ENCODE measurements at places on chromosomes 3 and 15.

GRCh38 chr3:169931747-169932520, 20.6 kb downstream of the SAMD7 start:
- no peak for DNase-seq

DNA sequence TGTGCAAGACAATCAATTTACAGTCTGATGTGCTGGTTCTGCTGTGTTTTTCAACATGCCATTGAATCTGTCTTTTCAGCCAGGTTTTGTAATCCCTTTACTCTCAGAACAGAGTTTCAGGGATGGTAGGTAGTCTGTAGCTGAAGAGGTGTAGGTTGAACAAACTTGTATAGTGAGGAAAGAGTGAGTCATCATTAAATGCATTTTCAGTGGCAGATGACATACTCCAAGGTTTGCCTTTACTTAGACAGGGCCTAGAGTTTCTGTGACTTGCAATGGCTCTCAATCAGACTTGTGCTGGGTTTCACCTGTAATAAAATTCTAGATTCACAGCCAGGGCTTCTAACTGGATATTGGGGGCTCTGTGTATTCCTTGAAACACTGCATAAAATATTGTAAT, 94.6 kb downstream of the CYP19A1 start:
- DNase-seq: no peak

- no peak for DNase-seq
These were observed 48.1 kb downstream of the PLCL2 start for GRCh38 chr3:16932877-16933276.

GRCh38 chr3:76943671-76944070, 96.2 kb upstream of the ROBO2 start:
- DNase-seq: no peak

DNA sequence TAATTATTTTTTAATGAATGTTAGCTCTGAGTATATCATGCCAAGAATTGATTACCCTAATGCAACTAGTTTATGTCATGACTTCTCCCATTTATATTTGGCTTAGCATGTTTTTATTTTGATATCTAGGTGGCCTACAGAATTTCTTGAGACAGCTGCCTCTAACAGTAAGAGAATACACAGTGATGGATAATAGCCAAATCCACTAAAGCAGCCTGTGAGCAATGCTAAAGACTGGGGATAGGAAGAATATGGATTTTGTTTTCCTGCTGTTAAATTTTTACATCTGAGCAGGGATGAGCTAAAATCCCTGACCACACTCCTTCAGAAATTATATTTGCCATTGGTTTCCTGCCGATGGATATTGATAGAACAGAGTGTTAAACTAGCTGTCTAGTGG, 149.3 kb upstream of the TGFBR2 start:
- no peak for DNase-seq

- DNase-seq: no peak
These were observed 68.9 kb upstream of the ARL8B start for GRCh38 chr3:5053021-5053831.

DNA sequence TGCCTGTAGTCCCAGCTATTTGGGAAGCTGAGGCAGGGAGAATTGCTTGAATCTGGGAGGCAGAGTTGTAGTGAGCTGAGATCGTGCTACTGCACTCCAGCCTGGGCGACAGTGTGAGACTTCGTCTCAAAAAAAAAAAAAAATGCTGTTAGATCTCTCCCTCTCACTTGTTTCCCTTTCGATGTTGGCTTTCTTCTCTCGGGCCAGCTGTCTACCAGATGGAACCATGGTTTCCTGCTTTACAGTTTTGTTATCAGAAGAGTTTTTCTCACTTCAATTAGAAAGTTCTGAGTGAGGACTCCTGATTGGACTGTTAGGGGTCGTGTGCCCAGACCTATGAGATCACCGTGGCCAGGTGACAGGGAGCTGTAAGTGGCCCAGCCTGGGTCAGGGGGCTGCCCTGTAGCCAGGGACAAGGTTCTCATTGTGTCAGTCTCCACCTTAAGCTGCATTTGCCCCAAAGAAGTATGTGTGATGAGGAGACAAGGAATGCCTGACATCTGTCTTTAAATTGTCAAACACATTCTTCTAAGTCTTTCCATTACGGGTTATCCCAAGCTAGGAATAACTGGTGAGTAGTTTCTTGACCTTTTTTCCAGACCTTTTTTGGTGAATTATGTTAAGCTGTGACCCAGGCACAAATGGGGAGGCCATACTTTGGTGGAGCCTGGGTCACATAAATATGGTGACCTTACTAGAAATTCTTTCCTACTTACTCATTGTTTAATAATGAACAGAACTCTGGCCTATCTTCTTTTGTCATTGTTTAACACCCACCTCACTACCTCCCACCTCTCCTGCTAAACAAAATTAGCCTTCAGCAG, 25.2 kb downstream of the SNAPC5 start:
- no peak for DNase-seq

DNA sequence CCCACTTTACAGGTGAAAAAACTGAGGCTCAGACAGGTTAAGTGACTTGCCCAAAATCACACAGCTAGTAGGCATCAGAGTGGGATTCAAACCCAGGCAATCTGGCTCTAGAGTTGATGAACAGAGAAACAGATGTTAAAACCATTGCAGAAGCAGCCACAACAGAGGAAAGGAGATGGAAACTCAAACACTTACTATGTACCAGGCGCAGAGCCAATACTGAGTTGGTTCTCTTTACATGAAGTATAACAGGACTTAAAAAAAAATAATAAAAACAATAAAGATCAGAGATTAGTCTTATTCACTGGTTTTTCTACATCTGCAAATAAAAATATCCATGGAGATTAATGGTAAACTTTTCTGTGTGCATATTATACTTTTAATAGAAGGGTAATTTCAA, 84.9 kb upstream of the SPATA12 start:
- no peak for DNase-seq

DNA sequence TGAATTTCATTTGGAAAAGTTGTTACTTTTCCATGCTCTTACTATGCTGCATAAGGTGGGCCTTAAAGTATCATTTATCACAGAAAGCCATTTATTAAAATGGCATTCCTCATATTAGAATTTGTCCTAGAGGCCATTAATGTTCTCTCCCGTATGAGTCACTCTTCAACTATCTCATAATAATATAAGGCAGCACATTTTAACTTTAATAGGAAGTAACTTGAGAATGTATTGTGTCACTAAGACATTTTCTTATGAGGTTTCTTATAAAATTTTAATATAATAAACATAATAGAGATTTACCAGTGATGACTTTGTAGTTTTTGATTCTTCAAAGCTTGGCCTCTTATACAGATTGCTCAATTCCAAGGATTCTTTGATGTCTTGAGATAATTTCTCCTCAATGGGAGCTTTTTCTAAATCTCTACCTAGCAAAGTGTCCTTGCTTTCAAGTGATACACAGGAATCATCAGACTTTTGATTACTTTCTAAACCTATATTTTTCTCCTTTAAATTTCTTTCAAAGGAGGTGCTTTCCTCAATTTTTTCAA, 74.7 kb downstream of the ZBBX start:
- no peak for DNase-seq

DNA sequence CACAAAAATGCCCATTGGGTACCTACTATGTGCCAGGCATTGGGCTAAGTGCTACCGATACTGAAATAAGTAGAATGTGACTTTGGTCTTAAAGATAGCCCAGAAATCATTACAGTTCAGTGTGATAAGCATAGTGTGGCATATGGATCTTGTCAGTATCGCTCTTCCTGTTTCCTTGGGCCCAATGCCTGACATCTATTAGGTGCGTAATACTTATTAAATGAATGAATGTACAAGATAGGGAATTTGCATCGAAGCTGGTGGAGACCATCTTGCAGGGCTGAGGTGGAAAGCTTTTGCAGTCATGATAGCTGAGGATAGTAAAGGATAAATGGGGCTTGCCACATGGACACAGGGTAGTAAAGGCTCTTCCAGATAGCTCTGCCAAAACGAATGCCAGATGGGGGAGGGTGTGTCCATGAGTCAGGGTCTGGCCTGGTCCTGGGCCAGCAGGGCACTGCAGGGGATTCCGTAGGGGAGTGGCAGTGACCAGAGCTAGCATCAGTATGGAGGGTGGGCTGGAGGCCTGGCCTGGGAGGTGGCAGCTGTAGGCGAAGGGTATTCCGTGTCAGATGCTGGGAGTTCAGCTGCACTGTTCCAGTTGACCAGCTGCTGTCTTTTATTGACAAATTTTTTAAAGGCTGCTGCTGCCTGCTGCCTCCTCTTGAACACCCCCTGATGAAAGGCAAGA, 23.5 kb downstream of the TSEN2 start:
- DNase-seq: no peak

- no peak for DNase-seq
These were observed 107.4 kb downstream of the UBE3A start for GRCh38 chr15:25331404-25331803.

- DNase-seq: no peak
These were observed 159.8 kb upstream of the MITF start for GRCh38 chr3:69579306-69580041.

GRCh38 chr3:45435961-45436360, 47.6 kb downstream of the LARS2 start:
- no peak for DNase-seq

- peak; percentile 37 for DNase-seq
These were observed 966 bp downstream of the MYO1E start for GRCh38 chr15:59371458-59372351.

DNA sequence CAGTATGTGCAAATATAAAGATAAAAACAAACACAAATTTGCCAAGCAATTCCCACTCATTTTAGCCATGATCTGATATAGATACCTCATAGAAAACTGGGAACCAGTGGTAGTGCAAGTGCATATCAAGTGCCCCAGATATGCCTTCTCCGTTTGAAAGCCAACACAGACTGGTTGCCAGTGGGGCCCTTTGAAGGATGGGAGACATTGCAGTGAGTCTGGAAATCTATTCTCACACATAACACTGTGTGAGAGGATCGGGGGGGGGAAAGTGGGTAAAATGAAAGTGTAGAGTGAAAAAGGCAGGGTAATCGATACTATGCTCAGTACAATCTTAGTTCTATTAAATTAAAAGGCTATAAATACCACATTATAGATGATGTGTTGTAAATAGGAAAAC, 83.0 kb downstream of the CBLB start:
- DNase-seq: no peak

GRCh38 chr3:134294302-134295280, 43.9 kb upstream of the RYK start:
- DNase-seq: no peak

- no peak for DNase-seq
These were observed 186.6 kb downstream of the TIGIT start for GRCh38 chr3:114480442-114480841.

DNA sequence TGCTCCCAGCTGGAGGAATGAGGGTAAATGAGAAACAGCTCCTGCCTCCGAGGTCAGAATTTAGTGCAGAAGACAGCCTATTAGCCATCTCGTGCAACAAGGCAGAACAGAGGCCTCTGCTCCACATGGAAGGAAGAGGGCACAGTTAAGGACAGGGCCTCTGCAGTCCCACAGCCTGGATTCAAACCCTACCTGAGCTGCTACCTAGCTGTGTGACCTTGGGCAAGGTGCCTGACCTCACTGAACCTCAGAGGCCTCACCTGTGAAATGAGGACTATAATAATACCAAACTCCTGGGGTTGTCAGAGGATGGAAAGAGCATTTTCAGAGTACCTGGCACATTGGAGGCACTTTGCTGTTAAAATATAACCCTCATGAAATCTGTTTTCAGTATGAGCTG, 285.7 kb upstream of the CTNNB1 start:
- no peak for DNase-seq

- no peak for DNase-seq
These were observed 287.3 kb upstream of the ADAMTS9 start for GRCh38 chr3:64975147-64975546.

- peak; percentile 71 for DNase-seq
These were observed 19.5 kb downstream of the MRAS start for GRCh38 chr3:138367911-138368310.

DNA sequence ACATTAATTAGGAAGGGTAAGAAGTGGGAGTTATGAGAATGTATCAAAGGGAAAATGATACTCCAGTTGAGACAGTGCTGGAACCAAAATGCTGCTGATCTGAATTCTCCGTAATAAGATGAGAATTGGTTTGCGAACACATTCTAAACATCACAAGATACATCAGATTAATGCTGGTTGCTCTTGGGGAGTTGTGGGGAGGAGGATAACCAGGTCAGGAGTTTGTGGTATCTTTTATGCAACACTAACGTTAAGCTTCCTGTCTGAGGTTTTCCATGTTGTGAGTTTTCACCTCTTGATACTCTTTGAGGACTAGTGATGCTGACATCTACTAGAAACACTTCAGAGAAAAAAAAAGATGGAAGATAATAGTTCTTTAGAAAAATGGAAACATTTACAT, 47.2 kb downstream of the PPARG start:
- DNase-seq: no peak

- DNase-seq: no peak
These were observed 120.5 kb upstream of the PROK2 start for GRCh38 chr3:71905426-71905825.

Data from hypothalamus (tissue), 51 donors.